ENCODE measurements at places on chromosomes 1 and 21.

DNA sequence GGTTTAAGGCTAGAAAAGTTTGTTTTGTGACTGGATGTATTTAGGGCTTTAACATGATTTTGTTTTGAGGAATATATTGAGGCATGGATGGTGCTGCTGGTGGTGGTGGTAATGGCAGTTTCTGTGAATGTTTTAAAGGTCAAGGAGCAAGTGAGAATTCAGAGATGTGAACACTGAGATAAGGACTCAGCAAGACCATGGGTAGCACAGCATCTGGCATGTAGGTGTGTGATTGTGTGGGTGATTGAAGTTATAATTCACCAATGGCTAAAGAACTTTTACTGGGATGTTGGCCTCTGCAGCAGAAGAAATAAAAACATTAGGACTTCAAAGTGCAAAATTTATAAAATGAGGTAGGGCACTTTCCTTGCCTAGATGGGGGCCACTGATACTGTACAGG is 65.9 kb downstream of the MACF1 start:
- no peak for DNase-seq

DNA sequence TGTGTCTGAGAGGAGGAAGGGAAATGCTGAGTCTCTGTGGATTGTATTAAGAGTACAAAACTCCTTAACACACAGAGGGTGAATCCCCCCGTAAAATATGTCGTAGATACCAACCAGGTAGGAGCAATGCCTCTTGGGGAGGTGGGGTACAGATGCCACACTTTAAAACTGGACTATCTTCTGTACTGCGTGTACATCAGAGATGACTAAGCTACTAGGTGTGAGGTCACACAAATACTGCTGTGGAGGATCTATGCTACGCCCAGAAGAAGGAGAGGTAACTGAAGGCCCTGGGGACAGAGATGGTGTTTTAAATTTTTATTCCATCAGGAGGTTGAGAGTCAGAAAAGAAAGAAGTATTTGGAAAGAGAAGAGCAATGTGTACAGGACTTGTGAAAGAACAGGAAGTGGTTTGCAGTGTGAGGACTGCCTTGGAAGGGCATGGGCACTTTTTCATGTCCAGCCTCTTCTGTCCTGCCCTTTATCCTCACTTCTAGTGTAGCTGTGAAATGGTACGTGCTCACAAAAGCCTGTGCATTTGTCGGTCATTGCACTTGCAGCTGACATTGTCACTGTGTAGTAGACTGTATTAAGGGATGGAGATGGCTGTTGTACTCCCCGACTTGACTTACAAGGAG is 287.8 kb upstream of the CHRM3 start:
- DNase-seq, result no peak

- no peak for DNase-seq
Observed at GRCh38 chr1:102096162-102096561, 99.4 kb upstream of the OLFM3 start.

DNA sequence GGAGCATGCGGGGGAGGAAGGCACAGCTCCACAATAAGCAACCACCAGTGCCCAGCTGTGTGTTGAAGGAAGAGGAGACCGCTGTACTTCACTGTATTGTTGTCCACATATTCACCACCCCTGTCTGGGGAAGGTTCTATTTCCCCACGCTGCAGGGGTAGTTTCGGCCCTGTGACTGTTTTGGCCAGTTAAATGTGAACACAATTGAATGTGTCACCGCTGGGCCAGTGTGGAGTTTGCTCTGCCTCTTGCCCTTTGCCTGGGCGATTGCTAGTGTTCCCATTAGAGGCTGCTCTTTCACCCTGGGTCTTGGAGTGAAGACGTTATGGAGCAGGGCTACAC is 32.6 kb downstream of the UBE4B start:
- DNase-seq, result no peak

GRCh38 chr1:23563003-23563402 is 3.7 kb upstream of the ID3 start:
- no peak for DNase-seq

- no peak for DNase-seq
Observed at GRCh38 chr1:2801046-2801445, 447 bp downstream of the TTC34 start.

- no peak for DNase-seq
Observed at GRCh38 chr1:99970713-99971255, 988 bp downstream of the SLC35A3 start.

GRCh38 chr1:235011064-235011598 is 117.5 kb downstream of the TOMM20 start:
- no peak for DNase-seq

GRCh38 chr1:88891318-88891950 is at the start of gene GTF2B:
TSS of gene GTF2B (minus strand) at chr1:88891567. CDS start at chr1:88891499, 68 bp downstream.
- DNase-seq, result peak; percentile 86

DNA sequence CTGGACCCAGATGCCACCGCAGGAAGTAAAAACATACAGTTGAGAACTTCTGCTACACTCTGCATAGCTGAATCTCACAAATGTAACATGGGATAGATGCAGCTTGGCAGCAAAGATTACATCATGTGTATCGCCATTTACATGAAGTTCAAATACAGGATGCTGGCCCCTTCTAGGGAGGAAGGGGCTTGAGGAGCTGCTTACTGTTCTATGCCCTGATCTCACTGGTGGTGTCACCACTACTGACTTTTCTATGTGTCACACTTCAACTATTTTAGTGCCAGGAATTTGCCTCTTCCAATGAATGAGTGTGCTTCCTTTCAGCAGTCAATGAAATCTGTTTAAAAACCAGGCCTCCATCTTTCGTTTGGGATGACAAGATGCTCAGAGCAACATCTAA is 31.1 kb downstream of the MRAP start:
- DNase-seq, result no peak

GRCh38 chr1:158930504-158930903 is 848 bp upstream of the PYHIN1 start:
- DNase-seq, result no peak

- no peak for DNase-seq
Observed at GRCh38 chr1:225428881-225429455, 1.1 kb upstream of the LBR start.

GRCh38 chr1:92698932-92699331 is 86.0 kb downstream of the EVI5 start:
- DNase-seq, result no peak

GRCh38 chr21:38921511-38922251 is 116.0 kb downstream of the ETS2 start:
- DNase-seq, result no peak

- no peak for DNase-seq
Observed at GRCh38 chr1:20281801-20282200, 8.9 kb upstream of the VWA5B1 start.

GRCh38 chr1:3925256-3925655 is 25.2 kb upstream of the C1orf174 start:
- no peak for DNase-seq

- no peak for DNase-seq
Observed at GRCh38 chr1:5754817-5755551, 237.2 kb downstream of the NPHP4 start.

- DNase-seq, result no peak
Observed at GRCh38 chr1:182909578-182909977, 43.4 kb downstream of the SHCBP1L start.

DNA sequence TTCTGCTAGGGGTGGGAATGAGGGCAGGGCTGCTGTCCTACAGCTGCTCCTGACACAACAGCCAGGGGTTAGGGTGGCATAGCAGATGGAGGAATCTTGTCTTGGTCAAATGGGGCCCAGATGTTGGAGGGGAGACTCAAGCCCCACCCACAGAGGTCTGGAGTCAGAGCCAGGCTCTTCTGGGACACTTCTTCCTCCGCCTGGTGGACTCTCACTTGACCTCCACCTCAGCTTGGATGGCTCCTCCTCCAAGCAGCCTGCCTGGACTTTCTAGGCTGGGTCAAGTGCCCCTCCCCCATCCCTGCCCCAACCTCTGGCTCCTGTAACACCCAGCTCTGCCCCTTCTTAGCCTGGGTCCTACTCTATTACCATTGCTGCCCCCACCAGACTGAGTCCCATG is 35.5 kb downstream of the EPHA2 start:
- DNase-seq, result no peak

- DNase-seq, result no peak
Observed at GRCh38 chr21:36059823-36060158, 535 bp downstream of the SETD4 start.

DNA sequence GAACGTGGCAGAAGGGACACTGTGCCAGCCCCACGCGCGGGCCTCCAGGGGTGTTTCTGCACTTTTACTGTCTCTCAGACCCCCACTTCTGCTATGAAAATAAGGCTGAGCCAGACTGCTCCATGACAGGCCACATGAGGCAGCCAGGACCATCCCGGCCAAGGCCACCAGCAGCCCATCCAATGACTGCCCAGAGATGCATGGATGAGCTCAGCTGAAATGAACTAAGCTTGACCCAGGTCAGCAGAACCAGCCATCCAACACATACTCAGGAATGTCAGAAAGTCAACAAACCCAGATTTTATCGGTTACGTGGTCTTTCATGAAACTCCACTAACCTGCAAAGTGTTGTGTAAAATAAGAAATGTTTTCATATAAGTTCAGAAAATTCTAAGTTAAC is 51.2 kb downstream of the CCDC185 start:
- no peak for DNase-seq

GRCh38 chr21:34642211-34643075 is 26.4 kb upstream of the CLIC6 start:
- DNase-seq, result no peak

DNA sequence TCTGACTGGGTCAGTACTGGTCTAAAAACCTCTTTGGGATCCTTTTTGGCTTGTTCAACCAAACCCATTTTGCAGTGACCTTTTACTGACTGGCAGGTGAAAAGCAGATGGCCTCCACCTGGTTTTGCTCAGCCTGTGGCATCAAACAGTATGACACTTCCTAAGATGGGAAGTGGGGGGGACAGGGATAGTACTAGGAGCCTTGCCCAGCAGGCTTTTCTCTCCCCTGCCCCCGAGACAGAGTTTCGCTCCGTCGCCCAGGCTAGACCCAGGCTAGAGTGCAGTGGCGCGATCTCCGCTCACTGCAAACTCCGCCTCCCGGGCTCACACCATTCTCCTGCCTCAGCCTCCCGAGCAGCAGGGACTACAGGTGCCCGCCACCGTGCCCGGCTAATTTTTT is 18.3 kb downstream of the INTS3 start:
- DNase-seq, result no peak

DNA sequence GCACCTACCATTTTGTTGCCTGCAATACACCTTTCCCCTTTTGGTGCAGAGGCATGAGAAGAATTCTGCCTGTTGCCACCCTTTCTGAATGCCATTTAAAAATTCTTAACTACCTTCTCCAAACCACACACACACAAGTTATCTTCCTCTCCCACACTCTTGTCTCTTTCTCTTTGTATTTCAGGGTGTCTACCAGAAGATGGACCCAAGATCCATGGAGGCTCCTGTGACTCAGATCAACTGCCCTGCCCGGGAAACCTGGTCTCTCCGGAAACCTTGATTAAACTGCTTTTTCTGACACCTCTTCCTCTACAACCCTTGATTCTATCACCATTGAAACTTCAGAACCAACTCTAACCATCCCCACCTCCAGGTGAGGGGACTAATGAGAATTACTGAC is 2.4 kb upstream of the TARS2 start:
- no peak for DNase-seq

GRCh38 chr1:52159033-52159789 is 17.3 kb downstream of the ZFYVE9 start:
- DNase-seq, result no peak

- no peak for DNase-seq
Observed at GRCh38 chr1:183914276-183914675, 109.4 kb downstream of the RGL1 start.

DNA sequence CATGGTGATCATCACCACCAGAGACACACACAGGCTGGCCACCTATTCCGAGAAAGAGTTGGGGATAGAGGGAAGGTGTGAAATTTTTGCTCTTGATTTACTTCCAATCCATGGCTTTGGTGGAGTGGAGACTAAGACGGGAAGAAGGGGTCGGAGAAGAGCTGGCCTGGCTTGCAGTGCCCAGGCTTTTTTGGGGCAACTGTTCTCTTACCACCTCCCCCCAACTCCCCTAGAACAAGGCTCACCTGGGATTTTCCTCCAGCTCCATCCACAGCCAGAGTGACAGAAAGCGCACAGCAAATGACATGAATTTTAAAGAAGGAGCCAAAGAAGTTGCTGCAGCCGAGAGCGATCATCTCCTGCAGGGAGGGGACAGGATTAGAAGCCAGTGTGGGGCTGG is 16.0 kb downstream of the SLC26A9 start:
- no peak for DNase-seq

DNA sequence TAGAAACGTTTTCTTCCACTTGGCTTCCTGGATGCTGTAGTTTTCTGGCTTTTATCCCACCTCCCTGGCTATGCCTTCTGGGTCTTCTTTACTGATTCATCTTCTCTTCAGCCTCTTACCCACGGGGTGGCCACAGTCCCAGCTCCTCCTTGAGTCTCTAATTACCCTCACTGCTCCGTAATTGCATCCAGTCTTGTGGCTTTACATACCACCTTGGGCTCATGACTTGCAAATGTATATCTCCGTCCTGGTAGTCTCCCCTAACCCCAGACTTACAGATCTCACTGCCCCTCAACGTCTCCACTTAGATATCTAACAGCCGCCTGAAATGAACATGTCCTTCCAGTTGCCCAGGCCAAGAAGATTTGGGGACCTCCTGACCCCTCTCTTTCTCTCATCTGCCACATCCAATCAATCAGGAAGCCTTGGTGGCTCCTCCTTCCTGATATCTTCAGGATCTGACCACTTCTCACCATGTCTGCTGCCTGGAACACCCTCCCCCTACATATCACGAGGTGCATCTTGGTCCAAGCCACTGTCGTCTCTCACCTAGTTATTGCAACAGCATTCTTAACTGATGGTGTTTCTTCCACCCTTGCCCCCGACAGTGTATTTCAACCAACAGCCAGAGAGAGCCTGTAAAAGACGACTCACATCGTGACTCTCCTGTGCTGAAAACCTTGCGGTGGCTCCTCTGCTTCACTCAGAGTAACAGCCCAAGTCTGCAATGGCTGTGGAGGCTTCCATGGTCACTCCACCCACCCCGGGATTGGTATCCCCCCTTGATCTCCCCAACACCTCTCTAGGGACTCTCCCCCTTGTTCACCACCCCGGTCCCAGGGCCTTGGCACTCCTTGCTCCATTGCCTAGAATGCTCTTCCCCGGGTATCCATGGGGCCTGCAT is 219.0 kb upstream of the POU3F1 start:
- no peak for DNase-seq

DNA sequence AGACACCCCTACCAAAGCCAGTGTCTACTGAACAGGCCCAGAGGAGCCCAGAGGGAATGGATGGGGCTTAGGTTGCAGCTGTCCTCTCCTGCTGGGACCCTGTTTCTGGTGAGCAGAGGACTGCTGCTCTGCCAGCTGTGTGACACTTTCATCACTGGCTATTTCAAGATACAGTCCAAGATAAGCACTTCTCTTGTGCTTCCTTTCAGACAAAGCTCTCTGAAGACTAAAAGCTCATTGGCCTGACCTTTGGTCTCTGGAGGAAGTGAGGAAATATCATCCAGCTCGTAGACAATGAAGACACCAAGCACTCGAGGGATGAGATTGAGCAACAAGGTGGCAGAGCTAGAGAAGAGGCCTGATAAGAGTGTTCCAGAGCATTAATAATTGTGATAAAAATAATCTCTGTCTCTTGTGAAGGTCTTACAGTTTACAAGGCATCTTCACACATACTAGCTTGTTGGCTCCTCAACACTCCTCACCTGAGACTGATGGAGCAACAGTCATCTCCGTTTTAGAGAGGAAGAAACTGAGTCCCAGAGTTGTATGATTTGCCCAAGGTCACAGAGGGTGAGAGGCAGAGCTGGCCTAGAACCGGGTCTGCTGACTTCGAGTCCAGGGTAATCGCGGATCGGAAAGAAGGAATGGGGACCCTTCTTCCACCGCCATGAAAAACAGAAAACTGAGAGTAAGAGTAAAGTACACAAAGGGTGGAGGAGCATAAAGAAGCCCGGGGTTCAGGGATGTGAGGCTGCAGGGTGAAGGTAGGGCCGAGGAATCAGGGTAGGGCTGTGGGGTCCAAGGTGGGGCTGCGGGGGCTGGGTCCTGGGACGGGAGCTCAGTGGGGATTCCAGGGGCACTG is 666 bp downstream of the PAFAH2 start:
- no peak for DNase-seq

Data from activated CD8-positive, alpha-beta memory T cell treated with anti-CD3 and anti-CD28 coated beads for 1 hour (primary cell).